ENCODE measurements at places on chromosomes 3 and 15.

GRCh38 chr3:63662500-63662899 lies 10.0 kb downstream of the SNTN start:
- no peak for DNase-seq

DNA sequence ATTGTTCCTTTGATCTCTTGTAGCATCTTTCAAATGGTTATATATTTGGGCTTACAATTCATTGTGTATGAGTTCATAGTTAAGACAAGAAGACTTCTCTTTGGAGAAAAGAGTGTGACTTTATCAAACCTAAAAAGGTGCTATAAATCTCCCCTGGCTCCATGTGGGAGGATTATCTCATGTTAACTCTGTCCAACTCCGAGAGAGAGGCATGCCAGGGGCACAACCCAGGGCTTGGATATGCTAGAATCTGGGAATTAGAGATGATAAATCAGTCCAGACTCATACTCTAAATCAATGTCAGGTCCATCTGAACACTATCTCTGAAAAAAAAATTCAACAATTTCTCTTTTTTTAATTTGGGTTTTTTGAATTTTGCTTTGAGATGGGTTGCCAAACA lies 462.8 kb downstream of the TUSC7 start:
- DNase-seq, result no peak

DNA sequence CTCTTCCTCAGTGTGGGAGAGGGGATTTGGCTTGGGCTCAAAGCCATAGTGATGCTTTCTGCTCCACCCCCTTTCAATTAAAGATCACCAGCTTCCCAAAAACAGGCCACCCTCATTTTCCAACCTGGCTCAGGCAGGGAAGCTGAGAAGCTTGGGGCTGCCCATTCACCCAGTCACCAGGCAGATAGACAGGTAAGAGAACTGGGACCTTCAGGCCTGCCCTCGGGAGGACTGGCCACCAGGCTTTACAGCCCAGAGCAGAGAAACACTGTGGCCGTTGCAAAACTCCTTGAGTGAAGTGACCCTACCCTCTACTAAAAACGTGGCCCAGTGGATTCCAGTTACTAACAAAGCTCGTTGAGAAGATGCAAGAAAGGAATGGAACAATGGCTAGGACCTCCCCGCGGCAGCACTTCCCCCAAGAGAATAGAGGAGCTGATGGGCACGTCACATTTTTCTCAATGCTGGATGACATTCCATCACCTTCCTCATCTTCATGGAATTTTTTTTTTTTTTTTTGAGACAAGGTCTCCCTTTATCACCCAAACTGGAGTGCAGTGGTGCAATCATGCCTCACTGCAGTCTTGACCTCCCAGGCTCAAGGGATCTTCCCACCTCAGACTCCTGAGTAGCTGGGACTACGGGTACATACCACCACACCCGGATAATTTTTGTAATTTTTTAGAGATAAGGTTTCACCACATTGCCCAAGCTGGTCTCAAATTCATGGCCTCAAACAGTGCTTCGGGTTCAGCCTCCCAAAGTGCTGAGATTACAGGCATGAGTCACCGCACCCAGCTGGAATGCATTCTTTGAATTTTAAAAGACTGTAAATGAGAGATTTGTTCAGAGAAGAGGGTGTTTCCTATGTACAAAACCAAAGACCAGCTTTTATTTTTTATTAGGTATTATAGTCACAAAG lies 37.9 kb downstream of the LIPC start:
- no peak for DNase-seq

DNA sequence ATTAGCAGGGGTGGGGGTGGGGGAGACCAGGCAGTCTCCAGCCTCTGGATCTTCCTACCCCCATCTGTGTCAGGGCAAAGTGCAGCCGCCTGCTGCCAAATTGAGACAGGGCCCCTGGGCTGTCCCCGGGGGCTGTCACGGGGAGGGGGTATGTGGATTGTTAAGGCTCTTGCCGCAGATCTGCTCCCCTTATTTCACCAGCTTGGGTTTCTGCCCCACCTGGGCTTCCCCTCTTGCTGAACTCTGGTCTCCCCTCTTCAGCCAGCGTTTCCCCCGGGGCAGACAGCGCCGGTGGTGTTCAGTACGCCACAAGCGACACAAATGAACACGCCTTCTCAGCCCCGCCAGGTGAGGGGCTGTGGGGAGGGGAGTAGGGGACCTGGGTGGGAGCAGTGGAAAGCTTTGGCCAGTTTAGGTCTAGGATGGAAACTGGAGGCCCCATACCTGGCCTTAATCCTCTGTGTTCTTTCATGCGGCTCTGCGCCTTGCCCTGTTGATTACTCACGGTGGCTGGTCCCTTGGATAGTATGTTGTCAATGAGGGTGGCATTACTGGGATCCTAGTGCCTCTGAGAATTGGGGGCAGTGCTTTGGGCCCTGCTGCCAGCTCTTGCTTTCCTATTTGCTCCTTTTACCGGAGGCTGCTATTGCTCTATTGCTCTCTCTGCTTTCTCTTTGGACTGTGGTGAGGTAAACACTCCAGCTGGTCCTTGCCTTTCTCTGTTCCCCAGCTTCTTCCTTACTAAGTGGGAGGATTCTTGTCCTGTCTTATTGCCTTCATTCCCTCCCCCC lies 1.7 kb downstream of the EIF4G1 start:
- DNase-seq, result no peak

GRCh38 chr3:105984837-105985236 lies 116.0 kb upstream of the CBLB start:
- no peak for DNase-seq

GRCh38 chr15:68234060-68234459 lies 4.5 kb upstream of the CLN6 start:
- DNase-seq, result no peak

- DNase-seq, result no peak
These were observed 1261.3 kb downstream of the SI start for GRCh38 chr3:163817015-163817414.

GRCh38 chr3:76554707-76555106 lies 485.2 kb upstream of the ROBO2 start:
- DNase-seq, result no peak

DNA sequence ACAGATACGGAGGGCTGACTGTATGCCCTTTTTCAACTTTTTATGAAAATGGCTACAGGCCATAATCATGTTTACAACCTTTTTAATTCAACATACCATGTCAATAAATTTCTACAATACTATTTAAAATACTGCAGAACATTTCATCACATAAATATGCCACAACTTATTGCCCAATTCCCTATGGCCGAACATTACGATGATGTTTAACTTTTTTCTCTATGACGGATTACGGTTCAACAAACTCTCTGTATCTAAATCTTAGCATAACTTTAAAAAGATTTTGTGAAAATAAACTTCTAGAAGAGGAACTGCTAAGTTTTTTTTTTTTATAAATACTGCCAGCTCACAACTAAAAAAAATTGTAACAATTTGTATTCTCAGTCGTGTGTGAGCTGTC lies 220.4 kb downstream of the OSBPL10 start:
- no peak for DNase-seq

- no peak for DNase-seq
These were observed 482.4 kb upstream of the DPPA4 start for GRCh38 chr3:109819734-109820133.

GRCh38 chr3:132488151-132488550 lies 70.8 kb downstream of the DNAJC13 start:
- no peak for DNase-seq

DNA sequence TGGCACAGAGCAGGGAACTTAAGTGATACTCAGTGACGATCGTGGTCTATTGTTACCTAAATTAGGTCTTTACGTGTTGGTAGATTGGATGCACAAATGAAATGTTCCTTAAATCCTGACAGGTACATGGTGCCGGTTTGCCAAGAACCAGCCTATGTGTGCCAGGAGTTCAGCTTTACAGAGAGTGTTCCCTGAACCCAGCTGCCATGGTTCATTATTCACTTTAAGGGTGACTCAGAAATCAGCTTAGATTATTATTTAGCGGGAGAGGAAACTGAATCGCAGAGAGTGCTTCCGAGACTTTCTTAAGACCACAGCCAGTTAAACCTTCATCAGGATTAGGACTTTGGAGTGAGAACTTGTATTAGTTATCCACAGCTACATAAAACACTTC lies 21.5 kb downstream of the FAM43A start:
- no peak for DNase-seq

DNA sequence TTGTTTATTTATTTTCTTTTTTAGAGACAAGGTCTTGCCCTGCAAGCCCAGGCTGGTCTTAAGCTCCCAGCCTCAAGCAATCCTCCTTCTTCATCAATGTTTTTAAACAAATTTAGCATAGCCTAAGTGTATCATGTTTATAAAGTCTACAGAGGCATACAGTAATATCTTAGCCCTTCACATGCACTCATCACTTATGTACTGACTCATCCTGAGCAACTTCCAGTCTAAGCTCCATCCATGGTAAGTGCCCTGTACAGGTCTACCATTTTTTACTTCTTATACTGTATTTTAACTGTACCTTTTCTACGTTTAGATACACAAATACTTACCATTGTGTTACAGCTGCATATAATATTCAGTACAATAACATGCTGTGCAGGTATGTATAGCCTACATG lies 860.0 kb downstream of the FHIT start:
- no peak for DNase-seq

Data from activated naive CD4-positive, alpha-beta T cell treated with anti-CD3 and anti-CD28 coated beads, Interleukin-2, amount 50 U/mL, for 16 hours (primary cell).